ENCODE measurements at places on chromosomes 1 and 21.

- DNase-seq, result no peak
These were observed 235.1 kb upstream of the ST6GALNAC5 start for GRCh38 chr1:76632136-76632535.

DNA sequence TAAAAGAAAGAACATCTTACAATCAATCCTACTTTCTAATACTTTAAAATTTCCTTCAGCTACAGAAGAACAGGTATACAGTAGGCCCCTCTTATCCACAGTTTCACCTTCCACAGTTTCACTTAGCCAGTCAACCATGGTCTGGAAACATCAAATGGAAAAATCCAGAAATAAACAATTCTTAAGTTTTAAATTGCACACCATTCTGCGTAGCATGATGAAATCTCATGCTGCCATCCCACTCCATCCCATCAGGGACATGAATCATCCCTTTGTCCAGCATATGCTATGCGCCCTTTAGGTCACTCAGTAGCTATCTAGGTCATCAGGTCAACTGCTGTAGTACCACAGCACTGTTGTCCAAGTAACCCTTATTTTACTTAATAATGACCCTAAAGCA, 67.7 kb downstream of the HSF2BP start:
- no peak for DNase-seq

DNA sequence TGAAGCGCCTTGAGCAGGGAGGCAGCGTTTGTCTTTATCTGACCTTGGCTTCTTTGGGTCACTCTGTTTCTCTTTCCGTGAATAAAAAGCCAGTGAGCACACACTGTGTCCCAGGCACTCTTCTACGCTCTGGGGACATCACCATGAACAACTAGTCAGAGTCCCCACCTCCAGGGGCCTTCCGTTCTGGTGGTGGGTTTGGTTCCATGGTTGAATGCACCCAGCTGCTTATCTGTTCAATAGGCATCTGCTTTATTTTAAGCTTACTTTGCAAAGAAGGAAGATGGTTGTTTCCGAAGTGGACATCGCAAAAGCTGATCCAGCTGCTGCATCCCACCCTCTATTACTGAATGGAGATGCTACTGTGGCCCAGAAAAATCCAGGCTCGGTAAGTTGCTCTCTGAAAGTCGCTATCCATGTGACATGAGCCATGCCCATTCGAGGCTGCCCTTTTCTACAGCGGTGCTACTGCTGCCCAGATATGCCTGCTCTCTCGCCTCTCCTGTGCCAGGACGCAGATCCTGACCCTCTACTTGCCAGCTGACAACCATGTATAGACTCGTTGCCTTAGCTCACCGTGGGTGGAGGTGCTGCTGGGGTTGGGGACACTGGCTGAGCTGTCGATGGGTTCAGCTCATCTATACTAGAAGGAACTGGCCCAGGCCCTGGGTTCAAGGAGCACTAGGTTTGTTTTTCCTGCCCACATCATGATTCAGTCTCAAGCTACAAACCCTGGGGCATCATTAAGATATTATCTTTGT, 5.9 kb downstream of the MX1 start:
- no peak for DNase-seq

GRCh38 chr1:182442333-182442732, 7.6 kb upstream of the RGSL1 start:
- DNase-seq, result no peak

GRCh38 chr1:116411784-116412479, 38.9 kb downstream of the ATP1A1 start:
- DNase-seq, result no peak

GRCh38 chr1:92298213-92298572, 594 bp downstream of the GLMN start:
- no peak for DNase-seq

GRCh38 chr1:21871943-21872342, 59.9 kb downstream of the LDLRAD2 start:
- DNase-seq, result no peak

- no peak for DNase-seq
These were observed 1.6 kb upstream of the METTL25B start for GRCh38 chr1:156726549-156727226.

DNA sequence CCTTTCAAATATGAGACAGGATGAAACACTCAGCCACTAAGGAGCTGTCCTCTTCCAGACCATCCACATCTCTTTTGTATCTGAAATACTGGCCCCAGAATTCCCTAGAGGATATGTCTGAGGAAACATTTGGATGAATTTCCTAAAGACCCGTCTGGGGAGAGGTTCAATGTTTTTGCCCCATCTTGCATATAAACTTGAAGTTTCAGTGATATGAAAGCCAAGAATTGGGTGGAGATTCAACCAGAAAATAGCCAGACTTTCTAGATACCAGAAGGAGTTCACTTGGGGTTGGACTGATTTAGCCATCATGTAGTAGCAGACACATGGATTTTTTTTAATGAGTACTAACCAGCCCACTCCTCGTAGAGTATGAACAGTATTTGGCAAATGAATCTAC, 182.0 kb downstream of the PLPP3 start:
- DNase-seq, result no peak

DNA sequence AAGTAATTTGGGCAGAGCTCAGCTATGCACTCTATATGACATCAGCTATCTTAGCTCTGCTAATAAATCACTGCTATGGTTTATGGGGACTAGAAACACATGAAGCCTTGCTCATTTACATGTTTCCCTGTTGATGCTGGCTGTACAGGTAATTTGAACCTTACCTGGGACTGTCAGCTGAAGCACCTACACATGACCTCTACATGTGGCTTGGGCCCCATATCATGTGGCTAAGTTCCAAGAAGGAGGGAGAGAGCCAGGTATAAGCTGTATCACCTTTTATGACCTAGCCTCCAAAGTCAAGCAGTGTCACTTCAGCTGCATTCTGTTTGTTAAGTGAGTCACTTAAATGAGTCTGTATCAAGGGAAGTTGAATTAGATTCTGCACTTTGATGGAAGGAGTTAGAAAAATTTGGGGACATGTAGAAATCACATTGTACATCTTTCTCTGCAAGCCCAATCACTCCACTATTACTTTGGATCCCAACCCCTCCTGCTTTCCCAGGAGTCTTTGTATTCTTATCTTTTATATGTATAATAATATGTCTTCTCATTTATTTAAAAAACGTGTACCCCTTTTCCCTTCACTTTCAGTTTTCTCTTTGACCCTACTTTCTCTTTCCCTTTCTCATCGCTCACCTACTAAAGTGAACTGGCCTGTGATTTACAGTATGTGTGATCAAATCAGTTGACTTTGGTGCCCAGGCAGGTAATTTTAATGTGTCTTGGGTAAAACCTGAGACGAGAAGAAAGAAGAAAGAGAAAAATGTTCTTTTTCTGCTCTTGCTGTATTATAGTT, 53.4 kb upstream of the PRKACB start:
- no peak for DNase-seq

GRCh38 chr1:99546432-99547416, 99.2 kb upstream of the PALMD start:
- DNase-seq, result no peak

DNA sequence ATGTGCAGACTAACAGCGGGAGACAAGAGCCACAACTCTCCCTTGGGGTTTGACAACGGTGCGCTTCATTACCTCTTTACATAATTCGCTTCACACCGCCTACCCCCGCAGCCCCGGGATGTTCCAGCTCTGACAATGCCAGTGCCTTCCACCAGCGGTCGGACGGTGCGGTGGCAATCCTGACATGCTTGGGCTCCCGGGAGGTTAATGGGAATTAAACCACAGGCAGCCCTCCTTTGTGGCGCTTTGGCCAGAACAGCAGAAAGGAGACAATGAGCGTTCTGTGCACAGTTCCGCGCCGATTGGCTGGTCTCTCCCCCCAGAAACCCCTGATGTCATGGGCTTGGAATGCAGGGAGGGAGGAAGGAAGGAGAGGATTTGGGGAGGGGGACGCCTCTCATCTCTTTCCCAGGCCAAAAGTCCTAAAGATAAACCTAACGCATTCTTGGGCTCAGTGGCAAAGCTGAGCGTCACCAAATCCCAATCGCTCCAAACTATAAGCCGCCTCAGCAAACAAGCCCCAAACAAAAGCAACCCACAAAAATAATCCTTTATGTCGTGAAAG, 1.3 kb downstream of the CNN3 start:
- DNase-seq, result no peak

GRCh38 chr1:159870704-159871103, 8.2 kb upstream of the VSIG8 start:
- DNase-seq, result no peak

DNA sequence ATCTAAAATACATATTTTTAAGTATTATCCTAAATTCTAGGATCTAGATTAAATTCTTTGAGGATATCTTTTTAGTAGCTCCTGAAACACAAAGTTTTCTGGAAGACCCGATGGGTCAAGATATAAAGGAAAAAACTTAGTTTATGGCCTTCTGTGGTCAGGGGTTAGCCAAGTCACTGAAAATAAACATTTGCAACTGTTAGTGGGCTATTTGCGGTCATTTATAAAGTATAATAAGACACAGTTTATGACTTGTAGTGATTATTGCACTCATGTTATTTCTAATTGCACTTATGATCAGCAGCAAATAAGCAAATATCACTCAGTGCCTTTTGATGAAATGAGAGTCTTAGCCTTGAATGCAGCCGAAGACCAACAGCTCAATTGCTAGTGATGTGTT, 183.3 kb downstream of the NFIA start:
- no peak for DNase-seq

- DNase-seq, result no peak
These were observed 31.0 kb upstream of the IL19 start for GRCh38 chr1:206739411-206740076.

GRCh38 chr1:3304246-3304645, 150.2 kb upstream of the ARHGEF16 start:
- no peak for DNase-seq

- no peak for DNase-seq
These were observed 34.8 kb downstream of the HSPG2 start for GRCh38 chr1:21902026-21903012.

GRCh38 chr1:72547412-72547811, 265.1 kb upstream of the NEGR1 start:
- no peak for DNase-seq

DNA sequence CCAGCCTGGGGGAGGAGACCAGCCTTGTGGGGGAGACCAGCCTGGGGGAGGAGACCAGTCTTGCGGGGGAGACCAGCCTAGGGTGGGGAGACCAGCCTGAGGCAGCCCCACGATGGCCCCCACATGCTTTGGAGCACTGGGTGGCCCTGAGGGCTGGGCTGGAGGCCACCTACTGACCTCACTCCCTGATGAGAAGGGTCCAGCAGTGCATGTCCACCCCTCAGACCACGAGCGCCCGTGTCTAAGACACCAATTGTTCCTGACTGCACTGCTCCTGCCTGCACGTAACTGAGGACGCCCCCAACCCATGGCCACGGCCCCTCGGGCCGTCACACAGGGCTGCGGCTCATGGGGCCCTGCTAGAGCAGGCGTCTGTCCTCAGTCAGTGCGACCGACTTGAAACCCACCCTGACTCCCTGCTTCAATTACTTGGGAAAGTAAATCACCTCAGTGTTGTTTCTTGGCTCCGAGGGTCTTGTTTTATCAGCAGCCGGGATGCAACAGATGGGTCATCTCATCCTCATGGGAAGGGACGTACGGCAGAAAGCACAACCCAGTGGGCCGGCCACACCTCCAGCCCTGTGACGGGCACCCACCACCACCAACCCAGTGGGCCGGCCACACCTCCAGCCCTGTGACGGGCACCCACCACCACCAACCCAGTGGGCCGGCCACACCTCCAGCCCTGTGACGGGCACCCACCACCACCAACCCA, at the start of gene SPATC1L:
TSS of gene SPATC1L (minus strand) at position 550 of the 715 bp plus-strand sequence. CDS start 1,643 bp downstream, outside the sequence.
- DNase-seq, result no peak

DNA sequence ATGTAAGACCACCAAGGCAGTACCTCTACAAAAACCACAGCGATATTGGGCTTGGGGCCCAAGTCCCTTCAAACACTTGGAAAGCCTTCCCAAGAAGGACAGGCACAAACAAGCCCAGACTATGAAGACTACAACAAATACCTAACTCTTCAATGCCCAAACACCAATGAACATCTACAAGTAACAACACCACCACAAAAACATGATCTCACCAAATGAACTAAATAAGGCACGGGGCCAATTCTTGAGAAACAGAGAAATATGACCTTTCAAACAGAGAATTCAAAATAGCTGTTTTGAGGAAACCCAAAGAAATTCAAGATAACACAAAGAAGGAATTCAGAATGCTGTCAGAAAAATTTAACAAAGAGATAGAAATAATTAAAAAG, 86.8 kb downstream of the COL24A1 start:
- no peak for DNase-seq

DNA sequence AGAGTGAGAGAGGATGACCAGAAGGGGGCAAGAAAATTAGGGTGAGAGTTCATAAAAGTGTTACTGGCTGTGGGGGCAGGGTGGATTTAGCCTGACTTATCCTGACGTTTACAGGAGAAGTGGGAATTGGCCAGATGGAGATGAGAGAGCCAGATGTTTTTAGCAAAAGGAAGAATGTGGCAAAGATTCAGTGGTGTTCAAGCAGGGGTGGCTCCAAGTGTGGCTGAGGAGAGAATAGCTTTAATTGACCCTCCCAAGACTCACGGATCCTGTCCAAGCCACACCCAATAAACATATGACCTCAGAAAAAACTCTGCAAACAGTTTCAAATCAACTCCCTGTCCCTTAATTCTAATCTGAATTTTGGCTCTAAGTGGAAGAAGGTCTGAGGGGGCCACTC, 35.2 kb upstream of the EDEM3 start:
- DNase-seq, result no peak

DNA sequence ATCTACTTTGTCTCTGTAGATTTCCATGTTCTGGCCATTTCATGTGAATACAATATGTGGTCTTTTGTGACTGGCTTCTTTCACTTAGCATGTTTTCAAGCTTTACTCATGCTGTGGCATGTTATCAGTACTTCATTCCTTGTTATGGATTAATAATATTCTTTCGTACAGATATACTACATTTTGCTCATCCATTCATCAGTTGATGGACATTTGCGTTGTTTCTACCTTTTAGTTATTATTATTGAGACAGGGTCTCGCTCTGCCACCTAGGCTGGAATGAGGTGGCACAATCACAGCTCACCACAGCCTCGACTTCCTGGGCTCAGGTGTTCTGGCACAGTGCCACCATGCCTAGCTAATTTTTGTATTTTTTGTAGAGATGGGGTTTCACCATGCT, 21.4 kb downstream of the SFPQ start:
- no peak for DNase-seq

DNA sequence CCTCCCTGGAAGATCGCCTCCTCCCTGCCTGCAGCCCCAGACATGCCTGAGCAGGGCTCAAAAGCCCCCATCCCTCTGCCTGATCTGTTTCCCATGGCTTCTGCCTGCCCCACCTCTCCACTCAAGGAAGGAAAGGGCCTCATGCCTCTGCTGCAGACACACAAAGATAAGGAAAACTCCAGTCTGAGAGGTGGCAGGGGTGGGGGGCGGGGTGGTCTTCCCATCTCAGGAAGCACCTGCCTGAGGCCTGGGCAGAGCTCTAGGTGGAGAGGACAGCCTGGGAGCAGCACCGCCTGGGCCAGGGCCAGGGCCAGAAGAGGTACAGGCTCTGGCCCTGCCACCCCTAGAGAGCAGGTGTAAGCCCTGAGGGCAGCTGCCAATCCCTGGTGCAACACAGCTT, 4.1 kb upstream of the GJB3 start:
- no peak for DNase-seq

- DNase-seq, result no peak
These were observed 185.4 kb downstream of the LMO4 start for GRCh38 chr1:87513966-87514660.

- no peak for DNase-seq
These were observed at the start of gene DNM3 for GRCh38 chr1:171841050-171841910. TSS of gene DNM3 (plus strand) at chr1:171841498. CDS start at chr1:171841657, 159 bp downstream.
